ENCODE measurements at places on chromosomes 4 and X.

DNA sequence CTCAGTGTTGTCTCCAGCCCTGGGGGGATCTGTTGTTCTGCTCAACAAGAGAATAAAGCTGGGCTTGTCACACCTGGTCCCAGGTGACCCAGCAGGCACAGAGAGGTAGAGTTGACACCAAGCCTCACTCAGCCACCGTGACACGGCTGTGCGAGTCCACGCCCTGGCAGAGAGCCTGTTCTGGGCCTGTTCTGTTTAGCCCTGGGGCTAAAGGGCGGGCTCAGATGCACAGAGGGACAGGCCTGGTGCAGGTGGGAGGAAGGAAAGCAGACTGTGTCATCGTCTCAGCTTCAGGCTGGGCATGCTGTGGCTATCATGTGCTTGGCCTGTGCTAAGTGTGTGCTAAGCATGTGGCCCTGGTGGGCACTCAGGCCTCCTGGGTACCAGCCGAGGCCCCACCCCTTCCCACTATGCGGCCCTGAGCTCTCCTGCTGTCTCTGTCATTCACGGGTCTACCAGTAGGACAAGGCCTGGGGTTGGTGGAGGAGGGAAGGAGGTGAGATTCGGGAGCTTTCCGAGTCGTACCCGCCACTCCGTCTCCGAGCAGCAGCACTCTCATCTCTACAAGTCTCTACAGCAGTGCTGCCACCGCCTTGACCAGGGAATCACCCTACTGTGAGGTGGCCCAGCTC, 10.8 kb downstream of the WFS1 start:
- DNase-seq, result no peak

- DNase-seq, result no peak
Observed at GRCh38 chr4:169286562-169287301, 16.0 kb upstream of the SH3RF1 start.

DNA sequence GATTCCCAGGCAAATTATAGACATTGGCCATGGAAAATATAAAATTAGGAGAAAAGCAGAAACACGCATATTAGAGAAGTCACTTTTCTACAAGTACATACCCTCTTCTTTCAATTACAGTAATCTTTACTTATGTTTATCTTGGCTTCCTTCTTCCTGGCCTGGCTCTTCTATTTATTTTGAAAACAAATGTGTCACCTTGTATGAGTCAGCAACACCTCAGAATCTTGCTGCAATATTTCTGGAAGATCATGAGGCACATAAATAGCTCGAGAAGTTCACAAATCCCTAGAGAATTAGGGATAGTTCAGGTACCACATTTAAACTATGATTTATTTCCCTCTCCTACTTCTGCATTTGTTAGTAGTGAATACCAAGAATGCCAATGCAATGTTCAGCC, 124.6 kb downstream of the ANOS1 start:
- DNase-seq, result no peak

DNA sequence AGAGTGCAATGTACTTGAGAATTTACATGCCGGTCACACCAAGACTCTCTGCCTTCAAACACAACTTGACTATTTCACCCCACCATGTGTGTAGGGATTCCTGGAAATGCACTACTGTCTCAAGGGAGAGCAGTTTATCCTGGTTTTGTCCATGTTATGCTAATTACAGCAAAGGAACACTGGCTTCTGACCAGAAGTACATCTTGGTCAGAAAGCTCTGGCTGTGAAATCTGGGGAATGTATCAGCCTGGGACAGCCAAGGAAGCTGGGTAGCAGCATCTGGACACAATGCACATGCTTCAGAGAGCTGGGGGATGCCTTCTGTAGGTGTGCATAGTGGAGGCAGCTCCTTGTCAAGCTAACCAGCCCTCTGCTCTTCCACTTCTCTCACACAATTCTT, 1432.6 kb upstream of the TENM3 start:
- DNase-seq, result no peak

DNA sequence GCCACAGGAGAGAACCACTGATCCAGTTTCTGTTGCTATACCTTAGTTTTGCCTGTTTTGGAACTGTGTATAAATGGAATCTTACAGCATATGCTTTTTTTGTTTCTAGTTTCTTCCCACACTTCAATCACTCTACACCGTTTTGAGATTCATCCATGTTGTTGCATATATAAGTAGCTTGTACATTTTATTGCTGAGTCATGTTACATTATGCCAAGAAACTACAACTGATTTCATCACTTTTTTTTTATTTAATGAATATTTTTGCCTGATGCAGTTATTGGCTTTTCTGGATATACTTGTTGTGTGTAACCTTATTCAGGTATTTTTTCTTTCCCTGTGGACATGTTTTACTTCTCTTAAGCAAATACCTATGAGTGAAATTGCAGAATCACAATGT, 1135.9 kb downstream of the RAPGEF2 start:
- DNase-seq, result no peak

- peak; percentile 37 for DNase-seq
Observed at GRCh38 chr4:183722731-183723560, 63.9 kb downstream of the TRAPPC11 start.

DNA sequence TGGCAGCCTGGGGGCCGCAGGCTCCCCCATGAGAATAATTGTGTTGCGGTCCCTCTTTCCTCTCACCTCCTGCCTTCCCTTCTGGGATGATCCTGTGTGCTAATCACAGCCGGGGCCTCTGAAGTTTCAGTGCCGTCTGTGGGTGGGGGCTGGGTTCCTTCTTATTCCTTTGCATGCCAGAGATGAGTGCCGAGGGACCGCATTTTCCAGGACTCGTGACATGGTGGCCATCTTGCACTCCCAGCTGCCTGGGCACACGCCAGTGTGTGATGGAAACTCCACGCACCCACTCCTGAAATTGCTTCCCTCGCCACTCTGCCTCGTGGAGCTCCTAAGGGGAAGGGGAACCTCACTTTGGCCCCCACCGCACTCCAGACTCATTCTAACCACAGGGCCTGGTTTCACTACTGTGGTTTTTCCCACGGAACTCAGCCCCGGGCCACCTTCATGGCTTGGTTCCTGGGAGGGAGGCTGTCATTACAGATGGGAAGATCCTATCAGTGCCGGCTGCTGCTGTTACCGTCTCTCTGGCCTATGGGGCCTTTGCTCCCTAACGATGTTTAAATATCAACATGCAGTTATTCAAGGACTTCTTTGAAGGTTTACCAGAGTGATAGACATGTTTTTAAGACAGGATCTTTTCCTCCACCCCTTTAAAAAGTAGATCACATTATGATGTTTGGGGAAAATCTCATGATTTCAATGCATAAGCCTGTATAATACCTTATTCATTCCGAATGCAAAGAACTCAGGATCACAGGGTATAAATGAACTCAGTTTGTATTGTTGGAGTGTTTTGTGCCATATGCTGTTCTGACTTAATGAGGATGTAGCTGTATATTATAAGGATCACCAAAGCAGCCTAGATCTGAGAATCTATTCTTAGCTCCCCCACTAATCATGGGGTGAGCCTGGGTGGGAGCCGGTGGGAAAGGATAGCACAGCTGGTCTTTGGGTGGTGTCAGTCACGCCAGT, 89.6 kb downstream of the SORCS2 start:
- no peak for DNase-seq

DNA sequence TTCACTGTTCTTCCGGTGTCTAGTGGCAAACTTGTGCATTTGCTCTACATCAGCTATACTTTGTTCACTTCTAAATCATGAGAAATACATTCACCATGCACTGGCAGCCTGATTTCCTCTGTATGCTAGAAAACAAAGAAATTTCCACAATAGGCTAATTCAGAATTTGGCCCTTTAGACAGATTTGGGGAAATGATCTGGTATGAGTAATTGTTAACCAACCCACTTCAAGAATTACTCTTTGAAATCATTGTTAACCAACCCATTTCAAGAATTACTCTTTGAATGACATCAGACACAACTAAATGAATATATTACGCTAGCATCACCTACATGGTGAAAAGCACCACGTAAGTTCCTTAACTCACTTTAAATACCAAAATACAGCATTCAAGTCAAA, 14.6 kb downstream of the APBB2 start:
- DNase-seq, result no peak
